ENCODE measurements at places on chromosomes 3 and 15. TPM values are rescaled to one million over a fixed set of nuclear protein-coding genes. Genes with fewer than 3 reads are reported as not detected.

DNA sequence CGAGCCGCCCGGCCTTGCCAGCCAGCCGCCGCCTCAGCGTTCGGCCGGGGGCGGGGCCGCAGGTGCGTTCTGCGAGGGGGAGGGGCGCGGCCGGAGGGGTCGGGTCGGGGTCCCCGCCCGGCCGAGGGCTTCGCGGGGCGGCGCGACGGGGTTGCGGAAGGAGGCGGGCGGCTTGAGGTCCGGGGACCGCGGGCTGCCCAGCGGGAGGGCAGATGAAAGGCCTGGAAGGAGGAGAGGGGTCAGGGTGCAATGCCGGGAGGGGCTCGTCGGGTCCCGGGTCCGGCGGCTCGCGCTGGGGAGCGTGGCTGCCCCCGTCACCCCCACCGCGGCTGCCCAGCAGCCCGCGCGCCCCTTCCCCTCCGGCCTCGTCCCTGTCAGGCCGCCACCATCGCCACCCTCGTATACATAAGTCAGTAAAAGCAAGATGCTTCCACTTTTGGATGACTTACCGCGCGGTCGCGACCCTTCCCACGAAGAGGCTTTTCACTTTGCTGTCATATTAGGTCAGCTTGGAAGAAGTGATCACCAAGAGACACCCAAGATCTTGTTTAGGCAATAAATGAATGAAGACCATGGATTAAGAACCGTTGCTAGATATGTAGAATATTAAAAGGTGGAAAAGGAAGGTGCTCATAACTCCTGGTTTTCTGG, 620 bp upstream of the ANP32A start:
- DNase-seq, result no peak

- no peak for DNase-seq
These were observed 89.2 kb upstream of the RORA start for GRCh38 chr15:61318301-61318700.

- no peak for DNase-seq
These were observed 114.2 kb downstream of the ASB7 start for GRCh38 chr15:100716456-100717085.

- no peak for DNase-seq
These were observed 10.0 kb downstream of the ARIH2 start for GRCh38 chr3:48928679-48929078.

The WNT5A gene
- total RNA-seq, result 0.92 TPM

GRCh38 chr3:143241481-143241951, 121.9 kb downstream of the CHST2 start:
- DNase-seq, result no peak

The SCG3 gene
- not detected for total RNA-seq

The FAM81A gene
- total RNA-seq, result 1.8 TPM

GRCh38 chr15:57662802-57663201, 43.7 kb upstream of the POLR2M start:
- no peak for DNase-seq

DNA sequence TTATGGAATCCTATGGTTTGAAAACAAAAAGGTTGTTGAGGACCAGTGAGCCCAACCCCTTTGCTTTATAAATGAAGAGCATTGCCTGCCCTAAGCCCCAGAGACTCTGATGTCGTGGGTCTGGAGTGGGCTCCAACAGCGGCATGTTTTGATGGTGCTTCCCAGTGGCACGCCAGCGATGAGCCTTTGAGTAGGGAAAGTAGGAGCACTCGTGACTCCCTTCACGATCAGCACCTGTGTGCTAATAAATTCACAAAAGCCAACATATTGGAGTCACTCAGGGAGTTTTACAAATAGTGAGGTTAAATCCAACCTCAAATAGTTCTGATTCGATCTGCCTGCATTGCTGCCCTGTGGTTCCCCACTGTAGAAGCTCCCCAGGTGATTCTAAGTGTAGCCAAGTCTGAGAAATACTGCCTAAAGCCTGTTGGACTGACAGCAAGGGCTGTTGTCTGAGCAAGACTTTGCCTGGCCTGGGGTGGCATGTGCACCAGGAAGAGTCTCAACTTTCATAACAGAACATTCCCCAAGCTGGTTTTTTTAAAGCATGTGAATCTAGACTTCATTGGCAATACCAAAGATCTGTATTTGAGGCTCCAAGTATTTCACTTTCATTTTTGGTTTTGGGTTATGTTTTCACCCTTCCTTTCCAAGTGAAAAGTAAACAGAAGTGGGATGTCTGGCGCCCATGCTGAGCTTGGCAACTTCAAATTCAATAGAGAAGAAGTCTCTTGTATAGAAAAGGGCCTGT, 9.9 kb downstream of the CCR5 start:
- no peak for DNase-seq

The PAQR5 gene
- 0.16 TPM for total RNA-seq

DNA sequence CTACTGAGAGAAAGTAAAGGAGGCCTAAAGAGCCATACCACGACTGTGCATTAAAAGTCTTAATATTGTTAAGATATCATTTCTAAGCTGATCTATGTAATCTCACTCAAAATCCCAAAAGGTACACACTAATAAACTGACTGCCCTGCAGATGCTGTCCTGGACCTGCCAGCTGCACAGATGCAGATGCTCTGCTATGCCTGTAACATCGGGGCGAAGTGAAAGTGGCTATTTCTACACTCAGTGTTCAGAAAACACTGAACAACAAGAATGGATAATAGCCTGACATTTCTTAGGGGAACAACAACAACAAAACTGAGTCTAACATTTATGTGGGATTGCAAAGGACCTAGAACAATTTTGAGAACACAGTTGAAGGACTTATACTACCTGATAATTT, 31.9 kb downstream of the RAD18 start:
- no peak for DNase-seq

The KLHL40 gene
- total RNA-seq, result 0.57 TPM

The OIP5 gene
- not detected for total RNA-seq

All from cardiac septum (tissue), 1 donor.